CD4-positive, alpha-beta T cell treated with Interferon gamma for 1 hour (primary cell): ENCODE measurements at places on chromosomes 7 and 10.

DNA sequence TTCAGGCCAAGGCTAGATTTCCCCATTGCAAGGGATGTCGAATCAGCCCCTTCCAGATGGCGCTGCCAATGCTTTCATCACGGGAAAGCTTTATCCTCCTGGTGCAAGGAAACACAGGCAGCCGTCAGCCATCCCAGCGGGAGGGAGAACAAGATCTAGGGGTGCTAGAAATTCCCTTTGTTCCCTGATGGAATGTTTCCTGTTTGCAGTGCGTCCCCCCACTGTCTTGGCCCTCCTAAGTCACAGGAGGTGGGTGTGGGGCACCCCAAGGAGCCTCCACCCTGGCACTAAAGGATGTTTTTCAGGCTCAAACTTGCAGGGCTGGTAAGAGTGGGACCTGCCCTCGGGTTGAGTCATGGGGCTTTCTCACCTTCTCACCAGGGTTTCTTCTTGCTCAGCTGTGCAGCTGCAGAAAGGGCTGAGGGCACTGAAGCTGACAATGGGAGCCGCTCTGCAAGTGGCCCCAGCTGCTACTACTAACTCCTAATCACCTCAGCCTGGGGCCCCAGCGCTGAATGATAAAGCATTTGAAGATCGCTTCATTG, 103.6 kb downstream of the PRPF18 start:
- DNase-seq = no peak

DNA sequence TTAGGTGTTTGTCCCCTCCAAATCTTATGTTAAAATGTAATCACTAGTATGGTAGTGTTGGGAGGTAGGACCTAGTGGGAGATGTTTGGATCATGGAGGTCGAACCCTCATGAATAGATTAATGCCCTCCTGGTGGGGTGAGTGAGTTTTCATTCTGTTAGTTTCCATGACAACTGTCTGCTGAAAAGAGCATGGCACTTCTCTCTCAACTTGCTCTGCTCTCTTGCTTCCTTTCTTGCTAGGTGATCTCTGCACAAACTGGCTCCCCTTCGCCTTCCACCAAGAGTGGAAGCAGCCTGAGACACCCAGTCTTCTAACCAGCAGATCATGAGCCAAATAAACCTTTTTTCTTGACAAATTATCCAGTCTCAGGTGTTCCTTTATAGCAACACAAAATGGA, 853.9 kb downstream of the SORCS1 start:
- DNase-seq = no peak

DNA sequence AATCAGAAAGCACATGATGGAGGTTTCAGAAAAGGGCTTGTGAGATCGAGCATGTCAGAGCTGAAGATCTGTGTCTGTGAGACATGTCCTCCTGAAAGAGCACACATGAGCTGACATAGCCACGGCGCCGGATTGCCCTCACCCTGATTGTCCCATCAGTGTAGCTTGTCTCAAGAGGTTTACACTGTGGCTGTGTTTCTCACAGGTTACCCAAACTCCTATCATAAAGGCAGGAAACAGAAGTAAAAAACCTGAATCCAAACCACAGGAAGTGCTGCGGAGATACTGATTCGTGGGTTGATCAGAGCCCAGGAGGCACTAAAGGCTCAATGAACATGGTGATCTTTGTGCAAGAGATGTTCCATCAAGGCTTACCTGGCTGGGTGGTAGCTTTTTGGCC, 3.9 kb upstream of the ATP6V0E2 start:
- DNase-seq = peak; percentile 9

- no peak for DNase-seq
Observed at GRCh38 chr10:94006591-94007550, 13.1 kb downstream of the PLCE1 start.

GRCh38 chr7:106285855-106286492, 1.2 kb upstream of the NAMPT start:
- DNase-seq = no peak

- no peak for DNase-seq
Observed at GRCh38 chr7:11612737-11613136, 219.3 kb downstream of the THSD7A start.

DNA sequence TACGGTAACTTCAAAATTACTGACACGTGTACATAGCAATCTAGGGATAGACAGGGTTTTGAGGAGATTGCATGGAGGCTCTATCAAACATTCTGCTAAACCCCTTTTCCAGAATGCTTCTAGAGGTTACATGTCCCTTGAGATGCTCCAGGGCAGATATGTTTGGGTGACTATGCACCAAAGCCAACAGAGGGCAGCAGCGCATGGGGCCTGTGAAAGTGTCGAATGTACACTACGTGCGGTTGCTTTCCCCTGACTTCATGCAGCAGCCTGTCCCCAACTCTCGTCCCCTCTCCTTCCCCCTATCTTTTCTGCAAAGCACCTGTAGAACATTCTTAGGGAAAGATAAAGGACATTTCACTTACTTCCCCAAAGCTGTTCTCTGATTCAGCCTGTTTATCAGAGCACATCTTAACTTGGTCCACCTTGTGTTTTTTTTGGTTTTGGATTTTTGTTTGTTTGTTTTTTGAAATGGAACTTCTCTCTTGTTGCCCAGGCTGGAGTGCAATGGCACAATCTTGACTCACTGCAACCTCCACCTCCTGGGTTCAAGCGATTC, 90.2 kb downstream of the UBE3C start:
- no peak for DNase-seq

GRCh38 chr7:103065667-103066066, 8.9 kb downstream of the FBXL13 start:
- DNase-seq = peak; percentile 23

DNA sequence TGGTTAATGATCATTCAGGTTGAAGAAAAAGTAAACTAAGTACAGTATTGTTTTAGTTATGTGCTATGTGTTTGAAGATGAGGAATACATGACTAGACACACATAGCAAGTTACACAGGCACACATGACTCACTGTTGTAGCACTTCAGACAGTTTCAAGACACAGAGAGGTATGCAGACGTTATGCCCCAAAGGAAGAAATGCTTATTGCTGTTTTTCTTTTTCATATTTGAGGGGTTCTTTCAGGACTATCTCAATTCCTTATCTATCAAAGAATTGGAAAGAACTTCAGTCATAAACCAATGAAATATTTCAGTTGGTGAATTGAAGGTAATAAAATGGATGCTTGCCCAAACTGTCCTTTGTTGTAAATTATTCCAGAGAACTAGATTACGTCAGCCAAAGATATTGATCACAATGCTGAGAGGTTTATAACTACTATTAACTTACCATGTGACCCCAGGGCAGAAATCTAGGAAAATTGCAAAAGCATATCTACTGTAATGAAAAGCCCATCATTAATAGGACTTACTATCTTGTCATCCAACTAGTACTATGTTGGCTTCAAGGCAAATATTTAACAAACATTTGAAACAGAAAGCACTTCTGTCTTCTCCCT, 61.2 kb upstream of the CAPZA2 start:
- DNase-seq = no peak

DNA sequence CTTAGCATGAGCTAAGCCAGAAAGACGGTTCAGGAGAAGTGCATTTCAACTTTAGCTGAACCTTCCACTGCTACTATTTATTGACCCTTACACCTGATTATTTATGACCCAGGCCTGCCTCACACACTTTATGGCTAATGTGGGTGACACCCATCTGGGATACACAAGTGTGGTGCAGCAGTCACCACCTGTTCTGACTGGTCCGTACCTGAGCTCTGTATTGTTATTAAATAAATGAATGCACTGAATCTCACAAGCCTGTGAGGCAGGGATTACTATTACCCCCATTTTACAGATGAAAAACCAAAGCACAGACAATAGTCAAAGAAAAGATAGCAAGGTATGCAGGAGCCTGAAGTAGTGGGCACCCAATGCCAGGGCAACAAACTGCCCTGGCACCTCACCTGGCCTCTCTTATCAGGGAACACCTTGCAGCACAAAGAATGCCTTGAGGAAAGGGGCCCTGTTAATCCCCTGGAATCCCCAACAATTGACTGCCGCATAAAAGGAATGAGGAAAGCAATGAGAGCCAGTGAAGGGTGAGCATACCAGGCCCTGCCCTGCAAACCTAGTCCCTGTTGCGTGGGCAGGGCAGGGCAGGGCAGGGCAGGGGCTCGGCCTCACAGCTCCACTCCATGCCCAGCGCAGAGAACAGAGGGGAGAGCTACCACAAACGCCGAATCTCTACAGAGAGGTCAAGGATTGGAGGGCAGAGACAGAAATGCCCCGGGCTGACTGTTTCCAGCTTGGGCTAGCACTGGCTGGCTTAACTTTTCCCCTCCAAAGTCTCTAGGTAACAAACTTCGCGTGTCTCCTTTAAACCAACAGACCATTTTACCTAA, 1.3 kb downstream of the ANXA11 start:
- no peak for DNase-seq

- no peak for DNase-seq
Observed at GRCh38 chr10:124996127-124996853, 54.4 kb downstream of the ZRANB1 start.

GRCh38 chr7:73839743-73840714, 2.3 kb downstream of the METTL27 start:
- DNase-seq = no peak

DNA sequence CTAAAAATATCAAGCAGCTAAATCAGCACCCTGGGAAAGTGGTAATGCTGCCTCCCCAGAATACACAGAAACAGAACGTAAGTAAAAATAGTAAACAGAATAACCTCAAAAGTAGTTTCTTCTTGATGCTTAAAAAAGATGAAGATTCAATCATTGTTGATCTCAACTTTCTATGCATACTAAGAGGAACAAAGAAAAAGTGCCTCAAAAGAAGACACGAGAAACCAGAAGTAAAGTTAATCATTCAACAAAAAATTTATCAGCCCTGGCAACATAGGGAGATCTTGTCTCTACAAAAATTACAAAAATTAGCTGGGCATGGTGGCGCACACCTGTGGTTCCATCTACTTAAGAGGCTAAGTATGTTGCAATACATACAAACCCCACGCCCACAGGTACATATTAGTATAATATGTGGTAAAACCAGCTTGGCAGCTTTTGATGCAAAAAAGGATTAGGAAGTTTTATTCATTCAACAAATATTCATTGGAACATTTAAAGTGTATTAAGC, 153.7 kb downstream of the NRBF2 start:
- DNase-seq = no peak

DNA sequence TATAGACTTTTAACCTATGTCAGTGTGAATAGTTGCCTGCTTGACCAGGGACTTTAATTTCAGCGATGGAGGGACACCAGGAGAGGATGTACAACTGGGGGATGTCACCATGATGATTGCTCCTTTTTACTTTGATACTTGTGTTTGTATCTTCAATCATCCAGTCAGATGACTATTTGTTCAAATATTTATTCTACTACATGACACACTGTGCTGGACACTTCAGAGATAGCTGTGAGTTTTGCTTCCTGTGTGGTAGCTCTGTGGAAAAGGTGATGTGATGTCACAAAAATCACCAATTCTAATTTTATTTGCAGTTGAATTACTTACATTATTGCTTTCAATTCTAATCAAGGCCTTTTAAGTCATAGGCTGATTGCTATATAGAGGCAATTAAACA, 62.7 kb upstream of the CREB5 start:
- DNase-seq = no peak

DNA sequence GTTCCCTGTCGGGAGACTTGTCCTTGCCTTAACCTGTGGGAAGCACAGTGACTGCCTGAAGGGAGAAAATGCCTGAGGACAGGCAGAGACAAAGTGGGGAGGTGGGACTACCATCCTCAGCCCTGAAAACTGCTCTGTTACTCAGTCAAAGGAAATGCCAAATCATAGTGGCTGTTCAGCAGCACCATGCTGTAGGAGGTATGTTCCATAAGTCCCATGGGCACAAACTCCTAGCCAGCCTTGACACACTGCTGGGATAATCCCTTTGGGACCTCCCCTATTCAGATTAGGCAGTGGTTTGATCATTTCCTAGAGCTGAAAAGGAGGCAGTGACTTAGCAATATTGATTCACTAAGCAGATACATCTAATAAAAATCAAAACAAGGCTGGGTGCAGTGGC, 80.1 kb downstream of the MCU start:
- no peak for DNase-seq

- DNase-seq = no peak
Observed at GRCh38 chr10:35228058-35228457, 101.4 kb downstream of the CREM start.

DNA sequence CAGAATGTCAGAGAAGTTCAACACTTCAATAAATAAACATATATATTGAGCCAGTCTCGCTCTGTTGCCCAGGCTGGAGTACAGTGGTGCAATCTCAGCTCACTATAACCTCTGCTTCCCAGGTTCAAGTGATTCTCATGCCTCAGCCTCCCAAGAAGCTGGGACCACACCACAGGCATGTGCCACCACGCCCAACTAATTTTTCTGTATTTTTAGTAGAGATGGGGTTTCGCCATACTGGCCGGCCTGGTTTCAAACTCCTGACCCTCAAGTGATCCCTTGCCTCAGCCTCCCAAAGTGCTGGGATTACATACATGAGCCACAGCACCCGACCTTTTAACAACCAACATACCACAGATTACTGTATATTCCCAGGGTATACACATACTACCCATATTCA, 134.2 kb downstream of the JMJD1C start:
- DNase-seq = no peak

- no peak for DNase-seq
Observed at GRCh38 chr10:32239769-32240168, 107.2 kb downstream of the EPC1 start.

DNA sequence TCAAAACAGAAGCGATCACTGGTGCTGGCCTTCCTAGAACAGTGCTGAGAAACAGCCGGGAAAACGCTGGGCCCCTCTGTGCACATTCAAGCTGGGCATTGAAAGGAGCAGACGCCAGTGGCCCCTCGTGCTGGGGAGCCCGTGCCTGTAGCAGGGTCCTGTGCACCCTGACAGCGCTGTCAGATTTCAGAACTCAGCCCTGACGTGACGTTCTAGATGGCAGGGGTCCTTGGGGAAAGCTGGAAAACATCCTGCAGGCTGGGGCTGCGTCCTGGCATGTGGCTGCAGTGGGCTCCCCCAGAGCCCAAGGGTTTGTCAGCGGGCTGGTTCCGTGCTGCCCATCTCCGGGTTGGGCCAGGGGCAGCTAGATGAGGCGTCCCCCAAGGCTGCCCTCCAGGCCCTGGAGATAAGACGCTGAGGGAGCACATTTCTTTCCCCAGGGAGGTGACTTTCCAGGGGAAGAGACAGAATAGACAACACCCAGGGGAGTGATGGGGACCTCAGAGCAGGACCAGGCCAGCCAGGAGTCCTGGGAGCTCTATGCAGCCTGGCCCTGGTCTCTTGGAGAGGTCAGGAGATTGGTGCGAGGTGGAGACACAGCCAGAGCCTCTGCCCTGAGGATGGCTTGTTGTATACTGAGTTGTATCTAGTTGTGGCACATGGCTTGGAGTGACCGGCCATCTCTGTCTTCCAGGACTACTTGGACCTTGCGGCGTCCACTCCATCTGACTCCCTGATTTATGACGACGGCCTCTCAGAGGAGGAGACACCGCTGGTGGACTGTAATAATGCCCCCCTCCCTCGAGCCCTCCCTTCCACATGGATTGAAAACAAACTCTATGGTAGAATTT, 12.1 kb upstream of the CSGALNACT2 start:
- no peak for DNase-seq
